ENCODE measurements at places on chromosomes 12 and 14. TPM values are rescaled to one million over a fixed set of nuclear protein-coding genes. Genes with fewer than 3 reads are reported as not detected.

- no peak for DNase-seq
These were observed 50.3 kb downstream of the TDP1 start for GRCh38 chr14:90005939-90006530.

DNA sequence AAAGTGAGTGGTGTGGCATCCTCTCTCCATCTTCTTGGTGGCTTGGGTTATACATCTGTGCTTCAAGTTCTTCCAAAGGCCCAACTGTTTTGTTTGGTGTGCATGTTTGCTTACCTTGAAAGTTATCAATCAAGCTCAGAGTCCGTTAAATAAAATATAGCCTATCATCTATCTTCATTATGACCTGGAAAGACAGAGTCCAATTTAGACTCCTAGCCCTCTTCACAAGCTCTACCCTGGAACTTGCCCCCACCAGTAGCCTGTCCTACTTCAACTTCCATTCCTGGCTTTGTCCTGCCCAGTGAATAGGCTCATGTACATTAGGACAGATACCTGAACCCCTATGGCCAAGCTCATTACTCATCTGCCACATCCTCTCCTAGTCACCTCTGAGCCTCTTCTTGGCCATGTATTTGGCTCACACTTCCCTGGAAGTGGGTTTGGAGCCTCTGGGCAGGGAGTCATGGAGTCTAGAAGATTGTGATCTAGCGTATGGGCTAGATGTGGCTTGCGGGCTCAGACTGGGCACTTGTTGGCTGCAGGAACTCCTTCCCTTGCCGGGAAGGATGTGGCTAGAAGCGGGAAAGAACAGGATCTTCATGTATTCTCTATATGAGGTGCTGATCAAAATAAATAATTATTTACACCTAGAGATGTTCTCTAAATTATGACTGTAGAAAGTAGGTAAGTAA, 6.4 kb upstream of the SSTR1 start:
- no peak for DNase-seq

- DNase-seq, result peak; percentile 77
These were observed 1.4 kb downstream of the TRMT61A start for GRCh38 chr14:103530390-103530789.

GRCh38 chr12:112031472-112031871, 18.2 kb downstream of the ERP29 start:
- no peak for DNase-seq

DNA sequence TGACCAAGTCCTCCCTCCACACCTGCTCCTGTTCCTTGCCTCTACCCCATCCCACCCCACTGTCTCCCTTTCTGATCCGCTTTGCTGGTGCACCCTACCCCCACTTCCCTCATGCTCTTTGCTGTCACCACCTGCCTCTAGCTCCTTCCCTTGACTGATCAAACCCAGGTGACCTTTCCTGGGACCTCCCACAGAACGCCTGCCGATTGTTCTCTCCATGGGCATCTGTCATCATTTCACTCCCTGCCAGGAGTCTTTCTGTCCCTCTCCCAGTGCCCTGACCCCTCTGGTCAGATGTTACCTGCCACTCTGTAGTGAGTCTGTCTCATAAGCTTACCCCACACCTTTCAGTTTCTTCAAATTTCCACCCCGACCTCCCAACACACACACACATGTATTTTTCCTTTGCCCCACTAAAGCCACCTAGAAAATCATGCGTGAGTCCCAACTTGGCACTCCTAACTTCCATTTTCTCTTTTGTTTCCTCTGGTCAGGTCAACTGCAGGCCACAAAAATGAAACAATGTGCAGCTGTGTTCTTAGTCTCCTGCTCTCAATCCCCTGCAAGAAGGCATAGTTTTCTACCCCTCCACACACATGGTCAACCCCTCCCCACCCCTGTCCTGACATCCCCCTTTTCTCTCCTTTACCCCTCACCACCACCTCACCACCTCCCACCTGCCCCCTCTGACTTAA, 229.8 kb downstream of the DPF3 start:
- DNase-seq, result no peak

GRCh38 chr12:51320695-51321320, 3.2 kb downstream of the BIN2 start:
- no peak for DNase-seq

DNA sequence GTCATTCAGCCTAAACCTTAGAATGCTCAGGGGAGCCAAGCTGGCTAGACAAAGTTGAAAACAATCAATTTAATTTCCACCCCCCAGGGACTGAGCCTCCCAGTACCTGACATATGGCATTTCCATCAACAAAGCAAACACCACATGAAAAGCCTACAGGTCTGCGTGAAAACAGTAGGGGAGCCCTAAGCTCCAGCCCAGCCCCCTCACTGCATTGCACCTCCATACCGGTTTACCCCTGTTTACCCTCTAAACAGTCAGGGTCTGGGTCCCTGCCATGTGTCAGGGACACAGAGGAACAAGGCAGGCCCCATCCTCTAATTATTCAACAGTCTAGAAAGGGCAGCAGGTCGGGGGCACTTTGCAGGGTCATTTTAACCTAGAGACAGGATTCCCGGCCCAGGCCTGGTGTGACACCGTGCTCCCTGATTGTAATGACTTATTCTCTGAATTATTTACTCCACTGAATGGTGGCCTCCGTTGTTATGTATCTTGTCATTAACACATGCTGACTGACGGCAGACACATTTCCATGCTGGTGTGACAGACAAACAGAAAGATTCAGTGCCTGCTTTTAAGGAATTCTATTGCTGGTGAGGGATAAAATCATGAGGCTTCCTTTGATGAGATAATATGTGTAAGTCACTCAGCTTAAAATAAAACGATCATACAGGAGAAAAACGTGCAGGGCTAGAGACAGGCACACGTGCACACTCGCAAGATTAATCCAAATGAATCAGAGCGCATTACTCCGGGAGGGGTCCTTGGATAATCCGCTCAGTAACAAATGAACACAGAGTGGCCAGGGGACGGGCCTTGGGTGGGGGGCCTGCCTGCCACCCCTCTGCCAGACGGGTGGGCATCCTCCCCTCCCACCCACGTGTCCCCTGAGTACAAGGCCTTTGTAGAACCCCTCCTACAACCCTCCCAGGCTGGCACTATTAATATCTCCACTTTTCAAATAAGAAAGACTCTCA, 23.2 kb downstream of the CCDC88C start:
- no peak for DNase-seq

GRCh38 chr12:2970744-2971143, 11.5 kb downstream of the TEAD4 start:
- no peak for DNase-seq

GRCh38 chr14:29217813-29218450, 451.3 kb downstream of the FOXG1 start:
- DNase-seq, result no peak

DNA sequence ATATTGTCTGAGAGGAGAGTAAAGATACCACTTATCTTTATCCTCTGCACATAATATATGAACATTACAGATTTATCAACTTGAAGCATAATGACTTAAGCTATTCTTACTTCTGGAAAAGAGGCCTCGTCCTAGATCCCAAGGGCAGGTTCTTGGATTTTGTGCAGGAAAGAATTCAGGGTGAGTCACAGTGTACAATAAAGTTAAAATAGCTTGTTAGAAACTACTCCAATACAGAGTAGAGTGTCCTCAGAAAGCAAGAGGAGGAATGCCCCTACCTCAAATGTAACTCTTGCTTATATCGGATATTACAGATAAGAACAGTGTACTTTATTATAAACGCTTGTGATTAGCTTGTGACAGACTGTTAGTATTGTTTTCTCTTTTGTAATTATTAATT, 41.9 kb upstream of the ABCC9 start:
- no peak for DNase-seq

DNA sequence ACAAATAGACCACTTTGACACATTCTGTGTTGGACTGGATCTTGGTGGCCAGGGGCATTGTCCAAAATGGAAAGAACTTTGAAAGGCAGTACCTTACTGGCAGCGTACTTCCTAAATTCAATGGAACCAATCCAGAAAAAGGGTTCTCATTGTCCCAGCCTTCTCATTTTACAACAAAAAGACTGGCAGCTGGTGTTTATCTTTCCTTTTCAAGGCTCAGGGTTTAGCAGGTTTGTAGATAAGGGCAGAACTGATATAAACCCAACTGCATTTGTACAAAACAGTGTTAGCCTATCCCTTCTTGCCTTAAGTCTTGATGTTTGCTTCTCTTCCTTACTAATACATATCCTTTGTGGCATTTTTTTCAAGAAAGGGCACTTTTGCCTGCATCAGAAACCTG, 7.7 kb downstream of the THAP2 start:
- DNase-seq, result no peak

DNA sequence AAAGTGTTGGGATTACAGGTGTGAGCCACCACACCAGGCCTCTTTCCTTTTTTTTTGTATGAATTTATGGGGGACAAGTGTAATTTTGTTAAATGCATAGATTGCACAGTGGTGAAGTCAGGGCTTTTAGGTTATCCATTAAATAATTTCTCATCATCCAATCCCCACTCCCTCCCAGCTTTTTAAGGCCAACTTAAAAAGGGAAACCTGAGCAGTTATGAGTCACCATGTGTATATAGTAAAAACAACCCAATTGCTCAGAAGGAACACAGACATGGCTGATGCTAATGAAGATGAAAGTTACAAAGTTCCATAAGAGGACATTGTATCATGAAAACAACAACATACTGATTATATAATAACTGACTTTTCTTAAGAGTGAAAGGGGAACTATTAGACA, 25.6 kb upstream of the ARID2 start:
- no peak for DNase-seq

DNA sequence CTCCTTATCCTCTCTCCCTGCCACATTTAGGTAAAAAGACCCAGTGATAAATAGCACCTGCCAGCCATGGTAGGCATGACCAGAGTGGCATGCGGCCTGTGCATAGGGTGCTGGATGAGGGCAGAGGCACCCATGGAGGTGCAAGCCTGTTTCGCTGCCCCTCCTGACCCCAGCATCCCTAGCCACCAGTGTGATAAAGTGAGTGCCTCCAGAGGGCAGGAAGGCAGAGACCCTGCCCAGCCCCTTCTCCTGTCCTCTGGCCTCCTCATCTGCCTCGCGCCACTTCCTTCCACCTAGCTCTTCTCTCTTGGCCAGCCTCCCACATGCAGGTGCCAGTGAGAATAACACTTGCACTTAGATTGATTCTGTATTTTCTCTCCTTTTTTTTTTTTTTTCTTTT, 108.3 kb upstream of the FUT8 start:
- no peak for DNase-seq

GRCh38 chr12:52073531-52074381, 4.0 kb downstream of the ATG101 start:
- no peak for DNase-seq

DNA sequence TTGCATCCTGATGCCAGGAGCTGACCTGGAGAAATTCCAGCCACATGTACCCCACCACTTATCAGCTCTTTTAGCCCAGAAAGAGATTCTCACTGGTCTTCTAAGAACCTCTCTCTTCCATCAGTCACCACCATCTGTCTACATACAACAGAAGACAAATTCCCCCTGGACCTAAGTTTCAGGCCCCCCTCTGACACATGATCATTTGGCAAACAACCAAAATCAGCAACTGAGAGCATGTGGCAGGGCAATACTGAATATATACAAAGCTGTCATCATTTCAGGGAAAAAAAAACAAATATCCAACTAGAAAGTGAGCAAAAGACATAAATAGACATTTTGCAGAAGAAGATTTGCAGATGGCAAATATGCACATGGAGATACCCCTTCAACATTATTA, 180.2 kb downstream of the FOXN3 start:
- DNase-seq, result no peak

- DNase-seq, result peak; percentile 86
These were observed 114.3 kb downstream of the KSR2 start for GRCh38 chr12:117854339-117855012.

GRCh38 chr12:71694099-71694820, 8.4 kb downstream of the TMEM19 start:
- no peak for DNase-seq

GRCh38 chr12:129848876-129849275, 54.9 kb downstream of the TMEM132D start:
- no peak for DNase-seq

- peak; percentile 63 for DNase-seq
These were observed at the start of gene SLC39A2 for GRCh38 chr14:20998674-20999366. Gene SLC39A2 (plus strand): TSS chr14:20999293. CDS start chr14:20999447, 154 bp downstream.

DNA sequence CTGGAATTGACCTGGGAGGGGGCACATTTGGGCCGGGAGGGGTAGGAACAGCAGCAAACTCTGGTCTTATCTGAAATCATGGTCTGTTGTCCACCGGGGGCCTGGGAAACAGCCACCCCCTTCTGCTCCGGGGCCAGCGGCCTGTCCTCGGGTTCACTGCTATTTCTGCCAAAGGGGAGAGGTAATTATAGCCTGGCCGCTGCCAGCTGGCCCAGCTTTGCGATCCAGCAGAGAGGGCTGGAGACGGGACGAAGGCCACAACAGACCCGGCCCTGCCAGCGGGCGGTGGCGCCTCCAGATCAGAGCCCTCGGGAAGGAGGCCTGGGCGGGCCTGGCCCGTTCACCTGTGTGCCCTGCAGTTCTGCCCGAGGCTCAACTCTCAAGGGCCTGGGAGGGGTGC, at the start of gene C14orf180:
Gene C14orf180 (plus strand): TSS at position 258 of the 400 bp plus-strand sequence. CDS start 6,667 bp downstream, outside the sequence.
- DNase-seq, result no peak

DNA sequence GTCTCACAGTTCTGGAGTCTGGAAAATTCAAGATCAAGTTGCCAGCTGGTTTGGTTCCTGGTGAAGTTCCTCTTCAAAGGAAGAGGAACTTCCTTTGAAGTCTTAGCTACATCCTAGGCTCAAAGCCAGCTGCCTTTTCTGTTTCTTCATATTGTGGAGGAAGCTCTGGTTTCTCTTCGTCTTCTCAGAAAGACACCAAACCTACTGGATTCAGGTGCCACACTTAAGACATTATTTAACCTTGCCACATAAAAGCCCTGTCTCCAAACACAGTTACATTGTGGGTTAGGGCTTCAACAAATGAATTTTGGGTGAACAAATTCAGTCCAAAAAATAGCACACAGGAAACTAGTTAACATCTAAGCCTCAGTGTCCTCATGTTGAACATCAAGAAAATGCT, 1019.8 kb downstream of the GALC start:
- DNase-seq, result no peak

DNA sequence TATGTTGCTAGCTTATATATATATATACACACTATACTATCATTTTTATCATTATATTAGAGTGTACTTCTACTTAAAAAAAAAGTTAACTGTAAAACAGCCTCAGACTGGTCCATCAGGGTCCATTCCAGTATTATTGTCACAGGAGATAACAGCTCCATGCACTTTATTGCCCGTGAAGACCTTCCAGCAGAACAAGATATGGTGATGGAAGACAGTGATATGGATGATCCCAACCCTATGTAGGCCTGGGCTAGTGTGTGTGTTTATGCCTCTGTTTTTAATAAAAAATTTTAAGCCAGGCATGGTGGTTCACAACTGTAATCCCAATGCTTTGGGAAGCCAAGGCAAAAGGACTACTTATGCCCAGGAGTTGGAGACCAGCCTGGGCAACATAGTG, 86.2 kb downstream of the GCH1 start:
- no peak for DNase-seq

Gene CALCOCO1
- 27.0 TPM for total RNA-seq

Gene POTEM
- total RNA-seq, result not detected

Gene TGM1
- 5.2 TPM for total RNA-seq

Gene CLEC9A
- not detected for total RNA-seq

Gene OAS1
- total RNA-seq, result 0.27 TPM

Gene KRT78
- total RNA-seq, result not detected

Gene ANO2
- 4.0 TPM for total RNA-seq

Gene PLEKHG7
- not detected for total RNA-seq

Gene SMIM41
- total RNA-seq, result 0.14 TPM

Gene OR6C2
- not detected for total RNA-seq

Gene LHX5
- 1.5 TPM for total RNA-seq

Gene DDX51
- 34.2 TPM for total RNA-seq

Gene DHRS4
- 14.5 TPM for total RNA-seq

Gene AMDHD1
- total RNA-seq, result 1.1 TPM

Gene GLS2
- total RNA-seq, result 14.8 TPM

Gene PTPRO
- total RNA-seq, result 0.57 TPM

Gene OR6C6
- not detected for total RNA-seq
